ENCODE measurements at places on chromosomes 6 and 20. TPM values are rescaled to one million over a fixed set of nuclear protein-coding genes. Genes with fewer than 3 reads are reported as not detected.

RIPPLY2 gene
- total RNA-seq, result 3.8 TPM

PHACTR3 gene
- total RNA-seq, result not detected

CPXM1 gene
- total RNA-seq, result 0.98 TPM

ZC2HC1B gene
- not detected for total RNA-seq
